Fibroblast of mammary gland (primary cell): ENCODE measurements at places on chromosomes 16 and 17.

GRCh38 chr16:77480681-77481315 is 46.0 kb upstream of the ADAMTS18 start:
- no peak for DNase-seq

DNA sequence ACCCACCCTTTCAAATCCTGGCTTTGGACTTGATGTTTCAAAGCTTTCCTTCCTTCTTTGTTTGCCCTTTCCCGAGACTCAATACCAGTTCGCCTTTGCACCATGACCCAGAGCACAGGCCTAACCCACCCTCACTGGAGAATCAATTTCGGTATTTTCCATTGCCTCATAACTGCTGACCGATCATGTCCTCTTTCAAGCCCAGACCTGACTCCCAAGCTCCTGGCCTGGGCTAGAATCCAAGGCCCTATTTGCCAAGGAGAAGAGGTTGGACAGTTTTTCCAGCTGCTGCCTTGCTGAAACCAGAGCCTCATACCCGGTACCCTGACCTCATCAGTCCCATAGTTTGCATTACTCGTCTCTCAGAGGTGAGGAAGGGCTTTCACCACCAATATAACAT is 35.3 kb upstream of the HELZ start:
- DNase-seq = peak; percentile 63

GRCh38 chr17:19391432-19391831 is 4.4 kb upstream of the MFAP4 start:
- DNase-seq = no peak

DNA sequence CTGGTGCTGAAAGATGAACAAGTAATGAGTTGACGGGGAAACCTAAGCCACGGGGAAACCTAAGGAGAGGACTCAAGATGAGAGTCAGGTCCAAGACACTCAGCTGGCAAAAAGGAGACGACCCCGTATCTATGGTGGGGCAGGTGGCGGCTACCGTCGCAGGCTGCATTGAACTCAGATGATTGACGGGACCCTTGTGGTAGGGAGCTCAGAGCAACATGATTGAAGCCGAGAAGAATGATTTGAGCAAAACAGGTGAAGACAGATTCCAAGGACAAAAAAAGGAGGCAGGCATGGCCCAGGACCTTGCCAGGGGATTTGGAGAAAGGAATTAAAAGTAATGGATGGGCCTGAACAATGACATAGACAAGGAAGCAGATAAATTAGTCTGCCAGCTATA is 7.5 kb upstream of the MYH3 start:
- no peak for DNase-seq

GRCh38 chr17:31488264-31488981 is 96.9 kb downstream of the RAB11FIP4 start:
- no peak for DNase-seq

- DNase-seq = no peak
Measured at GRCh38 chr16:67464565-67464964, 16.4 kb downstream of the ATP6V0D1 start.
